ENCODE measurements at places on chromosomes 3 and 15. TPM values are rescaled to one million over a fixed set of nuclear protein-coding genes. Genes with fewer than 3 reads are reported as not detected.

RARRES1 gene
- total RNA-seq: 1.4 TPM

DNA sequence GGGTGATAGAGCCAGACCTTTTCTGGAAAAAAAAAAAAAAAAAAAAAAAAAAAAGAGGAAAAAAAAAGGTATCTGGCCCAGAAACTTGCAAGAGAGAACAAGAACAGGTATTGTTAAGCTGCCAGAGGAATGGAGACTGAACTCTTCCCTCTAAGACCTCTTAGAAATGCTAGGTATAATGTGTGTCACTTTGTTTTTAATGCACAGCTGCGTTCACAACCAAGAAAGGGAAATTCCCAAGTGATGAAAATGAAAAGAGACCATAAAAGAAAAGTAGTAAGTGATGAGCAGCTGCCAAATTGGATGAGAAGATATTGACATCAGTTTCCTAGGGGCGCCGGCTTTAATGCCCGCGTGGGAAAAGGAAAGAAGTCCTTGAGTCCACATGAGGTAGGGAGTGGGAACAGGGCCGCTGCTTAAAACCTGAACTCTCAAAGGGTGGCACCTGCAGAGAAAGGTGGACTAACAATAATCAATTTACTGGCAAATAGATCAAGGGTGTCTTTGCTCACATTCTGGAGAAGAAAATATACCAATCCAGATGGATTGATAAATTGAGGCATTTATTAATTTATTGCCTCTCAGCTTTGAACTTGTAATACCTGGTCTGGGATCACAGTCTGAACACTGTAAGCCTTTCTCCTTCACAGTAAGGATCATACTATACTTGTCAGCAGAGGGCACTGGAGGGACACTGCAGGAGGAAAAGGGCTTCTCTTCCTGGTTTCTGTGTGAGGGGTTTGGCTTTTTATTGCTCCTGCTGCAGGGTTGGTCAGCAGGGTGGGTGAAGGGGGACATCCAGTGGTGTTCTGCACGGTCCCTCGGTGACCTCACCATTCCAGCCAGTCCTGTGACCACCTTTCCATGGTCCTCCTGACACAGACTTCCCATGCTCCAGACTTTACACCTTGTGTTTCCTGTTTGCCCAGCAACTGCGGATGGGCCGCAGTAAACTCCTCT, 131.6 kb downstream of the AQP9 start:
- no peak for DNase-seq

GRCh38 chr15:93479715-93480114, 390.7 kb upstream of the RGMA start:
- DNase-seq: no peak

SLC28A1 gene
- total RNA-seq: not detected

CACNA1D gene
- 14.0 TPM for total RNA-seq

DNA sequence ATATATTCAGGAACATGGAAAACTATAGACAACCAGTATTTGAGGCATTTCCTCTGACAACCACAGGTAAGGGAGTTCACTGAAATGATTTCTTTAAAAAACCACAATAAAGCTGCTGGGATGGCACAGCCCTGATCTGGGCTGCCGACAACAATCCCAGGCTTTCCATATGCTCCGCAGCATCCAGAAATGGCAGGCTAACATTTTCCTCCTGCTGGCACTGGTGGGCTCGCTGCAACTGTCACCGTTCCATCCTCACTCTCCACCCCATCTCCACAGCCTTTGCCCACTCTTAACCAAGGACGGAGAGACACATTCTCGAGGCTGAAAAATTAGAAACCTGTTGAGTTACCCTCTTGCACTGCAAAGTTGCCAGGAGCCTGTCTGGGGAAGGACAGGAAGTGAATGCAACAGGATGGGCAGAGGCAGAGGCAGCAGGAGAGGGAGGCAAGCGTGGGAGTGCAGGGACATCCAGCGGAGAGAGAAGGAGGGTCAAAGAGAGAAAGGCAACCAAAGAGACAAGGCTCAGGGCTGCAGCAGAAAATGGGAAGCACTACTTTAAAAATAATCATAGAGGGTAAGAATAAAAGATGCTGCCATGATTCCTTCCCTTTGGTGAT, 79.0 kb upstream of the ARRDC4 start:
- no peak for DNase-seq

All from occipital lobe (tissue), 3 donors.